ENCODE measurements at places on chromosomes 3 and 15.

DNA sequence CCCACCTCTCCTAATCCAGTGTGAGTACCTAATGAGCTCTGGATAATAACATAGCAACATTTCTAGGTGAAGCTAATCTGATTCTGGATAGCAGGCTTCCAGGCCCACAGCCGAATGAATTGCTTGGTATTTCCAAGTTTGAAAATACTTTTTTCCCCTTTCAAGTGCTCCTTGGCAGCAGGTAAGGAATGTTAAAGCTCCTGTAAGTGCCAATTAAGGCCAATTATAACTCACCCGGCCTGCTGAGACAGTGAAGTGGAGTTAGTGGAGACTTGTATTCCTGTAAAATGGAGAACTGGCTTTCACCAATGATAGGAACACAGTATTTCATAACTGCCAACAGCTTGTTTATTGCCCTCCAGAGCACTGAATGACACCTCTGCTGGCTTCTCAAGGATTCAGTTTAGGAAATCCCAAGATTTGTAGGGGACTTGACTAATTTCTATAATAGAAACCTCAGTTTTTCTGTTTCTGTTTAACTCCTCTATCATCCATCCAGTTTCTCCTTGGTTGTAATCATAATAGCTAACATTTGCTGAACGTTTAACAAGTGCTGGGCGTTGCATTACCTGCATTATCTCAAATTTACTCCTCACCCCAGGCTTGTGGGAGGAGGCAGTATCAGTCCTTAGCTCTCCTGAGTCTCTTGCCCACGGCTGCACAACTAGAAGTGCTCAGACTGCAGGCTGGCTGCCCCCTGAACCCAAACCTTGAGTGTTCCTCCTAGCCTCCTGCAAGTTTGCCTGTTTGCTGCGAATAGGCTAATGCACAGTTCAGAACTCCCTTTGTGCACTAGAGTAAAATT lies 52.7 kb upstream of the SCAANT1 start:
- DNase-seq, result no peak

- DNase-seq, result no peak
Observed at GRCh38 chr3:119872773-119873172, 90.9 kb downstream of the NR1I2 start.

DNA sequence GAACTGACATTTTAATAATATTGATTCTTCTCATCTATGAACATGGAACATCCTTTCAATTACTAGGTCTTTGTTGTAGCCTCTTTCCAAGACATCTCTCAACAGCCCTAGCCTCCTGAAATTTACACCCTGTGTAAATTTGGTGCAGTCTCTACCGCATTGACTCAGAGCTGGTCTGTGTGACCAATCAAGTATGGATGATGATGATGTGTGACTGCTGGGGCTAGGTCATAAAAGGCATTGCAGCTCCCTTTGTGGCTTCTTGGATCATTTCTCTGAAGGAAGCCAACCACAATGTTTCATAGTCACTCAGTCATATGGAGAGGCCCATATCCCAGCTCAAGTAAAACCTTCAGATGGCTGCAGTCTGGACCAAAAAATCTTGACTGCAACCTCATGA lies 62.1 kb upstream of the FAM3D start:
- DNase-seq, result no peak

- peak; percentile 27 for DNase-seq
Observed at GRCh38 chr3:132784502-132785025, 62.4 kb upstream of the NPHP3 start.

GRCh38 chr15:23073890-23074646 lies 34.7 kb upstream of the TUBGCP5 start:
- no peak for DNase-seq

- DNase-seq, result no peak
Observed at GRCh38 chr15:99124641-99125040, 19.8 kb downstream of the SYNM start.

DNA sequence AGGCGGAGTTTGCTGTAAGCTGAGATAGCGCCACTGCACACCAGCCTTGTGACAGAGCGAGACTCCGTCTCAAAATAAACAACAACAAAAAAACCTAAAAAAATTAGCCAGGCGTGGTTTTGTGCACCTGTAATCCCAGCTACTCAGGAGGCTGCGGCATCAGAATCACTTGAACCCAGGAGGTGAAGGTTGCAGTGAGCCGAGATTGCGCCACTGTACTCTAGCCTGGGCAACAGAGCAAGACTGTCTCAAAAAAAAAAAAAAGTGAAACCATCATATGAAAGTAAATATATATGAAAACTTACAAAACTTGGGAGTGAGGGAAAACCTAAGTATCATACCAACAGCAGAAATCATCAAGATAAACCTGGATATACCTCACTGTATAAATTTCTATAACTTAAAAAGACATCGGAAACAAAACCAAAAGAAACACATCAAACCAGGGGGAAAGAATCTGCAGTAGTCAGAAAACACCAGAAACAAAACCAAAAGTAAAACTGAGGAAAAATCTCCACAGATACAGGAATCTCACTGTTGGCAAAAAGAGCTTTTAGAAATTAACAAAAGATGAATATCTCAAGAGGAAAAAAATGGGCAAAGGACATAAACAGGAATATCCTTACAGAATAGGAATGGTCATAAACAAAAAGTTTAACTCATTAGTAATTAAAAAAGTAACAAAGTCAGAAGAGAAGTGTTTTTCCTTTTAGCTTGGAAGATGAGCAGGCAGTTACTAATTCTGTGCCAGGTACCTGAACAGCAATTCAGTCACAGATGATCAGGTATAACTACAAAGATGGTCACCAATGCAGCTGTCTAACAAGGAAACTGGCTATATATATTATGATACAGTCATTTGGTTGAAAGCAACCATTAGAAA lies 41.3 kb downstream of the ETV5 start:
- no peak for DNase-seq

- DNase-seq, result no peak
Observed at GRCh38 chr15:38651328-38652038, 86.9 kb upstream of the RASGRP1 start.

DNA sequence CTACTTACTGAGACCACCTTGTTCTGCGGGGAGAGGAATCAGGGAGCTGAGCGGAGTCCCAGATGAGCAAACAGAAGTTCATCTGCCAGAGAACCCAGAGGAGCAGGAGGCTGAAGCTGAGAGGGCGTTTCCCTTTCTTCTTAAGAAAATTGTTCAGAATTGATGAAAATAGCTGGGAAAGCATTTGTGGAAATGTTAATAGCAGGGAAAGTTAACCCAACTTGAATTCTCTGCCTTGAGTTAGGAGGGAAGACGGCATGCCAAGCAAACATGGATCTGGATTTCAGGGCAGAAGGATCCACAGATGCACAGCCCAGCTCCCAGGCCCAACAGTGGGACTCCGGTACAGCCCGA lies 23.2 kb downstream of the CRABP1 start:
- DNase-seq, result no peak

DNA sequence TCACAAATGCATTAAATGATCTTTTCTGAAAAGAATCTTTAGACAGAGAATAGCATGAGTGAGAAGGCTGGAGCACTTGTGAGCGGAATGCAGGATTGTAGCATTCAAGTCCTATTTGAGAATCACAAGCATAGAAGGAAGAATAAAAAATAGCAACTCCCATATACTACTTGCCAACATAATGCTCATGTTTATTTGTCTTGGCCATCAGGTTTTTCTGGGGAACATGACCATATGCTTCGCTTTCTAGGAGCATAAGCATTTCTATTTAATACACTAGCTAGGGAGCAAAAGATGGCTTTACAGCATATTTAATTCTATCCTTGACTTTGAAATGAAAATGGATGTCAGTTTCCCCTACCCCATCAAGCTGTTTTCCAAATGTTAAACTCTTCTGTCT lies 170.3 kb upstream of the MITF start:
- no peak for DNase-seq

- peak; percentile 50 for DNase-seq
Observed at GRCh38 chr3:72186400-72186855, 401.5 kb upstream of the PROK2 start.

DNA sequence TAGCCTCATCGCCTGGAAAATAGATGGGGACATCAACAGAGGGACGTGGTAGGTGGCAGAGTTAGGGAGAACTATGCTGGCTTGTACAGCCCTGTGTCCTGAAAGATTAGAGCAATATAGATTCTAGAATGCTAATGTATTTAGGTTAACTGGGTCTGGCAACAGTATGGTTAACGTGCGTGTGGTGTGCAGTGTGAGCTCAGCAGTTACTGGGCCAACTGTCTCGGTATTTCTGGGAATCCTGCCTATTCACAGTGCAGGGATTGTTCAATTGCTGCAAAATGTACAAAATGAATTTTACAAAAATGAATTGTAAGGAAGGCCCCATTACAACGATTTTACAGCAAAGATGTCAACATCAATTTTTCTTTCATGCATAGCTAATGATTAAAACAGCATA lies 20.6 kb downstream of the MEIS2 start:
- DNase-seq, result peak; percentile 84

DNA sequence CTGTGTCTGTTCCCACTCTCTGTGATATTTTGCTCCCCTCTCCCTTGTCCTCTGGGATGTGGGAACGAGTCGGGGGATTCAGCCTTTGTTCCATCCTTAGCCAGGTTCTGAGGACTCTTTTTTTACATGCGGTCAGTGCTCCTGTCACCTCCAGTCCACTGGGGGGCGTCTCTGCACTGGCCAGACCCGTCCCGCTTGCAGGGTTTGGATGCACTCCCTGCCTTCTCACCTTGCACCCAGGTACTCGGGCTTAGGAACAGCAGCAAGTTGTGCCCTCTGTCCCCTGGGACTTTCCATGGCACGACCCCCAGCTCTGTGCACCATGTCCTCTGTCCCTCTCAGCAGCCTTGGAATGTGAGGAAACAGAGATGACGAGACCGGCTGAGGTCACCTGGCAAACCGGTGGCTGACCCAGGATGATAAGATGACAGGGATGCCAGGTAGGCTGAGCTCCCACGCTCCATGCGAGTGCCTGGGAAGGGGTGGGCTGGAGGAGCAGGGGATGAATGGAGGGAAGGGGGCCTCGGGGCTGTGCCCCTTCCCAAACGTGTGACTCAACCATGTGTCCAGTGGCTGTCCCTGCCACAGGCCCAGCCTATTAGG lies 27.3 kb upstream of the FGD5 start:
- DNase-seq, result peak; percentile 10

DNA sequence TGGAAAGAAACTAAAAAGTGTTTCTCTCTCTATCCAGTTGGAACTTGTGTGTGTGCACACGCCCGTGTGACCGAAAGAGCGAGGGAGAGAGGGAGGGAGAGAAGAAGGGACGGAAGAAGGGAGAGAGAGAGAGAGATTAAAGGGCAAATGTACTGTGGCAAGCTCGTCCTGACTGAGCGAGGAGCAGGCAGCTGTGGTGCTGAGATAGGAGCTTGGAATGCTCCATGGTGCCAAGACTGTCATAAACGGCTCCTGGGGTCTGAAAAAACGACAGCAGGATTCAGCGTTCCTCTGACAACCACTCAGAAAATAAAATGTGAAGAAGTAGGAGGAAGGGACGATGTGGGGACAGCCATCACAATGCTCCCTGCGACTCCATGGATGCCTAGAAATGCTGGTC lies 276.0 kb downstream of the SV2B start:
- no peak for DNase-seq

- no peak for DNase-seq
Observed at GRCh38 chr3:36312351-36312750, 68.0 kb upstream of the STAC start.

GRCh38 chr3:156825795-156826143 lies 384 bp upstream of the LEKR1 start:
- no peak for DNase-seq

- no peak for DNase-seq
Observed at GRCh38 chr3:150203273-150203672, 204.8 kb upstream of the TSC22D2 start.

DNA sequence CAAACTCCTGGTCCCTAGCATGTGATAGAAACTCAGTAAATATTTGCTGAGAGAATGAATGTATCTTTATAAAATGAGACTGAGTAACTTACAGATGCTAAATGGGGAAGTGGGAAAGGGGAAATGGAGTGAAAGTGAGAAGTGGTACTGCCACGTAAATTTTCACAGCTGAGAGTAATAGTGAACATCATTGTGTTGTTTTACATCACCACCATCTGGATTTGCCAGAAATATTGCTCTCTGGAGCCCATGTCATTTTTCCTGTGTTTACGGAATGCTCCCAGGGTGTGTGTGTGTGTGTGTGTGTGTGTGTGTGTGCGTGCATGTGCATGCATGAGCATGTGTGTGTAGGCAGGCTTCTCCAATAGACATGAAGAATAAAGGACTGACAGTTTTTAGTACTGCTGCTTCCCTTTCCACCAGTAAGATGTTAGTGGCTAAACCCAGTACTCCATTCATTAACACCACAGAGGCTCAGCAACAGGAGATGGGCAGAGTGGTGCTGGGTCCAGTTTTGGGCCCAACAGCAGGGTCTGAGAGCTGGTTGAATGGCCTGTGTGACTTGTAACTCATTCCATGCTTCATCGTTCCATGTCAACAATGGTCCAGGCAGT lies 57.3 kb downstream of the DIPK2A start:
- DNase-seq, result no peak

DNA sequence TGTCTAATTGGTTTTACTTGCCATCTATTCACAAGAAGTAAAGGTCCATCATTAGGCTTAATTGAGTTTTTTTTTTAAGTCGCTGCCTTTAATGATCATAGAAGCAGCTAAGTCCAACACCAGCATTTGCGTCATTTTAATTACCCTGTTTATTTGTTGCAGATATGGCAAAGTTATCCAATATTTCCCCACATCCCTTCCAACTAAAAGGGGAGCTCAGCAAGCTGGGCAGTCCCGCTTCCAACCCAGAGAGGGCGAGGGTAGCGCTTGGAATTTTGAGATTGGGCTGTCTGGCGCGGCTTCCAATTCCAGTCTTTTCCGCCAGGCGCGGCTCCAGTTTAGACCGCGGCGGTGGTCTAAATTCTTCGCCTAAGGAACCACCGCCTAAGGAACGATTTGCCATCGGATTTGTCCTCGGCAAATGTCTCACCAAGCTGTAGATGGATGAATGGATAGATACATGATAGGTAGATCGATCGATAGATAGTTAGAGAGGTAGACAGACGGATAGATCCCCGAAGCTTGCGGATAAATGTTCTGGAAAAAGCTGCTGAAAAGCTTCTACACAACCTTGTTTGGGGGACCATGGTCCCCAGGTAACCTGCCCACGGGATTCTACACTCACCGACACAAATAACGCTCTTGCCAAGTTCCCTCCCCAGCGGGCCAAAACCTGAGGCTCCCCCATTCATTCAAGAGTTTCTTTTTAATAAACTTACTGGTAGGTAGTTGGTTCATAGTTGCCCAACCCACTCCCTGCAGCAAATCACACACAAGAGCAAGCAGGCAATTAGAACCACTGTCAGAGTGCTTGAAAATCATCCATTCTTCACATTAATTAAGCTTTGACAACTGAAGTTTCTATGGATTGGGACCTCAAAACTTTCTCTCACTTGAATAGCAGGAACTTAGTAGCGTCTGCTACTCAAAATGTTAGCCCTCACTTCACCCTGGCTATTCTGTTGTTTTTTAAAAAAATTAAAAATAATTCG lies 49.1 kb downstream of the ZIC4 start:
- DNase-seq, result peak; percentile 10

GRCh38 chr3:32821686-32822296 lies 4.0 kb downstream of the TRIM71 start:
- no peak for DNase-seq

GRCh38 chr3:31772758-31773473 lies 208.1 kb downstream of the OSBPL10 start:
- no peak for DNase-seq

- no peak for DNase-seq
Observed at GRCh38 chr15:57591237-57591821, 375 bp upstream of the MYZAP start.

GRCh38 chr15:43775411-43775965 lies 1.3 kb downstream of the ELL3 start:
- DNase-seq, result peak; percentile 42

GRCh38 chr3:114569186-114569585 lies 275.4 kb downstream of the TIGIT start:
- peak; percentile 16 for DNase-seq

GRCh38 chr3:190773948-190774347 lies 88.5 kb downstream of the GMNC start:
- DNase-seq, result no peak
